ENCODE measurements at places on chromosomes 12 and 14.
A peak's percentile ranks its signal among the peaks of the same experiment; 100 is the strongest.

- no peak for DNase-seq
Observed at GRCh38 chr14:72864712-72865365, 29.1 kb downstream of the DPF3 start.

- no peak for DNase-seq
Observed at GRCh38 chr12:90280564-90281058, 572.0 kb upstream of the ATP2B1 start.

- DNase-seq, result peak; percentile 41
Observed at GRCh38 chr14:73751157-73751691, 37.0 kb upstream of the PNMA1 start.

DNA sequence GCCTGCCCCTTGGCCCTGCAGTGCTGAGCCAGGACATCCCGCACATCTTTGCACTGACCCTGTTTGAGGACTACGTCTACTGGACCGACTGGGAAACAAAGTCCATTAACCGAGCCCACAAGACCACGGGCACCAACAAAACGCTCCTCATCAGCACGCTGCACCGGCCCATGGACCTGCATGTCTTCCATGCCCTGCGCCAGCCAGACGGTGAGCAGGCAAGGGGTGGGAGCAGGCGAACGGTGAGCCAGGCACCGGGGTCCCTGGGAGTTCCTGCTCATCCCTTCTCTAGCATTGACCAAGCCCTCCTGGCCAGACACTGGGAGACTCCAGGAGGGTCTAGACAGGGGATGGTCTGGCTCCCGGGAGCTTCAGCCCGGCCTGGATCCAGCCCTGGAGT is 17.4 kb upstream of the NXPH4 start:
- no peak for DNase-seq

- DNase-seq, result no peak
Observed at GRCh38 chr12:57176139-57176477, 28.7 kb upstream of the LRP1-AS start.

GRCh38 chr14:93281937-93282336 is 50.9 kb downstream of the BTBD7 start:
- DNase-seq, result no peak

GRCh38 chr12:19093218-19093617 is 36.3 kb upstream of the PLEKHA5 start:
- DNase-seq, result no peak

DNA sequence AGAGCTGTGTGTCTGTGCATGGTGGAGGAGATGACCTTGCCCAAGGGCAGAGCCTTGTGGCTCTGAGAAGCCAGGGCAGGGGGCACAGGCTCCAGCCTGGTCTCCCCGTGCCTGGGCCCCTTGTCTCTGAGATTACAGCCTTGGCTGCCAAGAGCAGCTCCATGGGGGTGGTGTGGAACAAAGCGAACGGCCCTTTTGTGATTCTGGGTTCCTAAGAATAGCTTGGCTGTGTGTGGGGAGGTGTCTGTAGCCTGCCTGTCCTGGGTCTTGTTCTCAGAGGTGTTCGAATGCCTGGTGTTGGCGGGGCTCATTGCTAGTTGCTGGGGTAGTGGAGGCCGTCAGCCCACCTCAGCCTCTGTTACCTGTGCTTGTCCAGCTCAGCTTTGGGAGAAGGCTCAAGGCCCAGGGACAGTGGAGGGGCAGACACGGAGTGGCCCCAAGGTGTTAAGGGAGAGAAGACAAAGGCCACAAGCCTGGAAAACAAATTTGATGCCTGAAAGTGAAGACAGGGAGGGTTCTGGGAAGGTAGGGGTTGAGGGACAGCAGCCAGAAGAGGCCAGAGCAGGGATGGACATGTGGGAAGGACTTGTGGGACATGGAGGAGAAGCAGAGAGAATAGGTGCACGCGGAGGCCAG is 7.4 kb upstream of the MYH7 start:
- no peak for DNase-seq

- no peak for DNase-seq
Observed at GRCh38 chr12:12741660-12742059, 24.5 kb downstream of the CDKN1B start.

- no peak for DNase-seq
Observed at GRCh38 chr12:101819467-101819866, 11.3 kb downstream of the GNPTAB start.

DNA sequence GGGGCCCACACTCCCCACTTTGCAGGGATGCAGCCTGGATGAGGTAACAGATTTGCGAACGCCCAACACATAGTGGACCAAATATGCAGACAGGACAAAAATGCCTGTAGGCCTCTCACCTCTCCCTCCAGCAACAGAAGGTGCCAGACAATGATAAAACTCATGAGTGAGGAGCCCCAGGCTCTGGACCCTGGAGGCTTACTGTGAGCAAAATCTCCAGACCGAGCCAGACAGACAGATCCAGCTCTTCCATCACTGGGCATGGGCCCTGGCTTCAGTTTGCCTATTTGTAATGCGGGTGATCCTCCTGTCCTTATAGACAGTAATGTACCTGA is 42.3 kb downstream of the IRF2BPL start:
- no peak for DNase-seq

DNA sequence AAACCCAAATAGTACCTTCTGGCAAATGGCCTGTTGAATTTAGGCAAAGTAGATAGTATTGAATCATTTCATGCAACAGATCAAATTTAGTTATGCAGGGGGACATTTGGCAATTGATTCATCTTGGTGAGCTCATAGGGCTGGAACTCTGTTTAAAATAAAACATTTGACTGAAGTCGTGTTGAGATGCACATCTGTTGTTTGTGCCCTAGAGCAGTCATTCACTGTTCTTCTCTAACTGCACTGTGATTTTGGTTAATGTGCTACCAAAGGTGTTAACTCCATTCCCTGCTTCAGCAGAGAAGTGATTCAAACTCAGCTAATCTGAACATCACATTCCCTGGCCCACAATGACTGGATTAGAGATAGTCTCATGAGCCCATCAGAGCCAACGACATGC is 44.0 kb upstream of the CSRP2 start:
- DNase-seq, result no peak

DNA sequence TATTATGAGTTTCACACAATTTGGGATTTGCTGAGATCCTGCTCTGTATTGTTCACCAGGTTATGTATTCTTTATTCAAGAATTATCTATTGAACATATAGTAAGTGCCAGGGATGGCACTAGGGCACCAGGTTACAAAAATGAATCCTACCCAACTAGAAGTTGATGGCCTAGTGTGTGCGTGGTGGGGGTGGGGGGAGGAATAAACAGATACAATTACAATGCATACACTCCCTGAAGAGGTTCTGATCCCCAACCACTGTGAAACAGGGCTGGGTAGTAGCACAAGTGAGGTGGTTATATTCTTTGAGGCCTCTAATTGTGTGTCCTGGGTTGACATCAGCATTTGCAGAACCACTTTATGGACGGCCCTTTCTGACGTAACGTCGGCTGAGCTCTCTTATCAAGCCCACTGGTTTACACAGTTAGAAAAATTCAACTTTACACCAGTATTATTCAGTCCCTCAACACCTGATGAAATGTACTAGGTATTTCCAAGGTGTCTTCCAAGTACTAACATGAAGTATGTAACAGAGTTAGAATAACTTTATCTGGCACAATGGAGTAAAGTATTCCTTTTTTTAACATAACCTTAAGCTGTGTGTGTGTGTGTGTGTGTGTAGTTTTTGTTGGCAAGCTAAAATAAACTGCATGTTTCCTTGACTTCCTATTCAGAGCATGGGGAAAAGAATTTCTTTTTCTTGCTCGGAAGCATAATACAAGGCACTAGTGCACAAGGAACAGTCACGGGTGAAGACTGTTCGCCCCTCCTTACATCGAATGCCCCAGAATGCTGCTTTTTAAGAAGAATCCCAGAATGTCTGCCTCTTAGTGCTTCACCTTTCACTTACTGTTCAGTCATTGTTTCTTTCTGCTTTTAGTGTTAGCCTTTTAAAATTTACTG is 8.1 kb upstream of the GLRX5 start:
- no peak for DNase-seq

- no peak for DNase-seq
Observed at GRCh38 chr12:52231305-52232202, 1.5 kb upstream of the KRT7 start.

DNA sequence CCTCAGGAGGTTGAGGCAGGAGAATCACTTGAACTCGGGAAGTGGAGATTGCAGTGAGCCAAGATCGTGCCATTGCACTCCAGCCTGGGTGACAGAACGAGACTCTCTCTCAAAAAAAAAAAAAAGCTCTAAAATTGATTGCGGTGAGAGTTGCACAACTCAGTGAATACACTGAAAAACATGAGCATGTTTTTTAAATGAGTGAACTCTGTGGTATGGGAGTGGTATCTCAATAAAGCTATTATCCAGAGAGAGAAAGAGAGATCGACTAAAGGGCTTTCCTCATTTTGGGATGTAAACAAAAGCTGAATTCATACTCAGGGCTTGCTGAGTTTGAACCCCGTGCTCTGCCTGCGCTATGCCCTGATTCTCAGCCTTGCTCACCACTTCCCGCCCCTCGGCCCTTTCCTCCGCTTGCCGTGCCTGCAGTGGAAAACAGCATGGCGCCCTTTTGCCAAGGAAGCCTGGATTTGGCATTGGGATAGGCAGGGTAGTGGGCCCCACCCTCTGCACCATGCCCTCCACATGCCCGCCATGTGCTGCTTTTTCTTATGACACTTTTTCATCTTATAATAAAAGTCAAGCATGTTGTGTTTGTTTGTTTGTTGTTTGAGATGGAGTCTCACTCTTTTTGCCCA is 102.5 kb downstream of the LGMN start:
- DNase-seq, result no peak

GRCh38 chr14:55454264-55455002 is 14.0 kb upstream of the TBPL2 start:
- DNase-seq, result no peak

DNA sequence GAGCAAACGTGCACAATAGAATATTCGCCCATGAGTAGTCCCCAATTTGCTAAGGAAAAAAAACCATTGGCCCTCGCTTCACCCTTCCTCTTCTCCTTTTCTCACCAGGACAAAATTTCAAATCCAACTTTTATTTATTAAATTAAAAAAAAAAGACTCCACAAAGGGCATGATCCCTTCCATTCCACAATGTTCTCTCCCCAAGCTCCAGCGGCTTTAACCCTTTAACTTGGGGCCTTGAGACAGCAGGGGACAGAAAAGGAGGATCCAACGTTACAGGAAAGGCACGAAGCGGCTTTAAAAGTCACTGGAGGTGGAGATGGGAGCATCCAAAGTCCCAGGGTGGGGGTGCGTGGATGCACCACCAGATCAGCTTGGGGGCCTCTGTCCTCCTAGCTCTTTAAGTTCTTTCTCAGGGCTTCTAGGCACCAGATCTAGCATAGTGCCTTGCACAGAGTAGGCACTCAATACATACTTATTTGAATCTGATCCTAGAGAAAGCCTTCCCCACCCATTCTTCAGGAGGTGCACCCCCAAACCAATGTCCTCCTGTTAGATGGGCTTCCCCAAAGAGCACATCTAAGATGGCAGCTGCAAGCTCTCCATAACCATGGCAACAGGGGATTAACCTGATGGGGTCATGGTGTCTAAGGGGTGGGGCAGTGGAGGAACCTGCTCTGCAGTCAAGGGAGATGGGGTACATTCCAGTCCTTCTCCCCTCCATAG is 5.2 kb upstream of the AAAS start:
- no peak for DNase-seq

DNA sequence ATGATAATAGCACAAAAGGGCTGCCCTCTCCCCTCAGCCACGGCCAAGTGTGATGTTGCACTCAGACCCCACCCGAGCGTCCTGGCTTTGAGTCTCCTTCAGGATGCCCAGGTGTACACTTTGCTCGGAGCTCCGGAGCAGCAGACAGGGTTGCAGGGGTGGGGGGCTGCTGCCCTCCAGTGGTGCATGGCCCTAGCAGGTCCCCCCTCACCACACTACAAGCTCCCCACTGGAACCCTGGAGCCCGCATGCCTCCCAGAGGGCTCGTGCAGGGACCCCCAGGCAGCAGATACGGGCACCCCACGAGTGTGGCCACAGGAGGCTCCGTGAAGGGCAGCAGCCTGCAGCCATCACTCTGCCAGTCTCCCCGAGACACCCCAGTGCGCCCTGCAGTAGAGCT is 69.9 kb upstream of the C14orf180 start:
- DNase-seq, result no peak

DNA sequence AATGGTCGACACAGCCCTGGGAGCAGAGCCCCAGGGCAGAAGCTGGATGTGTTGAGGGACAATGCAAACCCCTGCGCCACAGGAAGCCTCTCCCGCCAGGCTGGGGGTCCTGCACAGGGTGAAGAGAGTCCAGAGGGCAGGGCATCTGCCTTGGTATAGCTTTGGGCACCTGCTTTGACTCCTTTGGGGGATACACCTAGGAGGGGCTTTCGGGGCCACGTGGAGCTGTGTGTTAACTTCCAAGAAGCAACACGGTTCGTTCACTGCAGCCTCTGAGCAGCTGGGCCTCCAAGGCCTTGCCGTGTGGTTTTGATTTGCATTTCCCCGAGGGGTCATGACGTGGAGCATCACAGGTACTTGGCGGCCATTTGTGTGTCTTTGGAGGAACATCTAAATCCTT is 5.8 kb upstream of the PUS1 start:
- DNase-seq, result no peak
